Suppressor macrophage treated with lipopolysaccharide for 4 hours (primary cell): ENCODE measurements at places on chromosomes 5 and 9.
A peak's percentile ranks its signal among the peaks of the same experiment; 100 is the strongest.

DNA sequence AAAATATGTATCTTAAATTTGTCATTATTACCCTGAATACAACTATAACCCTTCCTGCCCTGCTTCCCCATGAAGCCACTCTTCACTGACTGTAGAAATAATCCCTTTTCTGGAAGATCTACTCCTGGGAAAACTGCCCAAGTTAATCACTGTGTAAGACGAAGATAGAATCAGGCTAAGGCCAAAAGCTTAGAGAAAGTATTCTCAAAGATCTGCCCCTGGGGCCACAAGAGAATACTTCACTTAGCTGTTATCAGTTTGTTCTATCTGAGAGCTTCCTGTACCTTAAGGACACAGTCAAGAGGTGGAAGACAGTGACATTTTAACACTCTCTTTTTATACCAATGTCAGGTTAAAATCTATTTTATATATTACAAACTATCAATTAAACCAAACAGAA, 33.8 kb downstream of the RNF145 start:
- DNase-seq: no peak

GRCh38 chr9:89448381-89448780, 49.5 kb downstream of the SEMA4D start:
- DNase-seq: no peak

DNA sequence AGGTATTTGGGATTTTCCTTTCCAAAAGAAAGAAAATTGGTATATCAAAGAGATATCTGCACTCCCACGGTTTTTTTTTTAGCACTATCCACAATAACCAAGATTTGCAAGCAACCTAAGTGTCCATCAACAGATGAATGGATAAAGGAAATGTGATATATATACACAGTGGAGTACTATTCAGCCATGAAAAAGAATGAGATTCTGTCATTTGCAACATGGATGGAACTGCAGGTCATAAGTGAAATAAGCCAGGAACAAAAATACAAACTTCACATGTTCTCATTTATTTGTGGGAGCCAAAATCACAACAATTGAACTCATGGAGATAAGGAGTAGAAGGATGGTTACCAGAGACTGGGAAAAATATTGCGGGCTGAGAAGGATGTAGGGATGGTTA, 9.8 kb downstream of the ANKRD31 start:
- no peak for DNase-seq

GRCh38 chr9:18748251-18748701, 274.3 kb downstream of the ADAMTSL1 start:
- DNase-seq: no peak

DNA sequence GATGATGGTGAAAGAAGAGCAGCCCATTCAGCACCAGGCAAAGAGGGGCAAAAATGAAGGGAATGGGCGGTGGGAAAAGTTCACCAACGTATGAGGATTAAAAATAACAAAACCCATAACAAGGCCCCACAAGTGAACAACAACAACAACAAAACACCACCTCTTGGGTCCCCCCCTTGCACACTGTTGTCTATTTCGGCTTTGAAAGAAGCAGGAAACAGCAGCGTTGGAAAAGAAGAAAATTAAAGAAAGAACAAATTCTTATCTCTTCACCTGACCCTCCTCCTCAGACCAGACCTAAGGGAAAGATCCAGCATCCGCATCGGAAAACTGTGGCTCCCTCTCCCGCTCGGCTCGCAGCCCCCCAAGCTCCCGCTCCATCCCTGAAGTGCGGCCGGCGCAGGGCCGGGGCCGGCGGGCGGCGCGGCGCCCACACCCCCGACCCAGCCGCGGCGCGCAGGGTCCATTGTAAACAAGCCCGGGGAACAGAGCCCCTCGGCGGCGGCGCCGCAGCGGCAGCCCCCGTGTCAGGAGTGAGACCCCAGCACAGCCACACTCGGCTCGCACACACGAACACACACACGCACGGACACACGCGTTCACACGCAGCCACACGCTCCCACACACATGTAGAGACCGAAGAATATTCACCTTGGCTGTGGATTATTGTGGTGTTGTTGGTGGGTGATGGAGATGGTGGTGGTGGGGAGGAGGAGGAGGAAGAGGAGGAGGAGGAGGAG, 535 bp downstream of the RFX3 start:
- DNase-seq: no peak

DNA sequence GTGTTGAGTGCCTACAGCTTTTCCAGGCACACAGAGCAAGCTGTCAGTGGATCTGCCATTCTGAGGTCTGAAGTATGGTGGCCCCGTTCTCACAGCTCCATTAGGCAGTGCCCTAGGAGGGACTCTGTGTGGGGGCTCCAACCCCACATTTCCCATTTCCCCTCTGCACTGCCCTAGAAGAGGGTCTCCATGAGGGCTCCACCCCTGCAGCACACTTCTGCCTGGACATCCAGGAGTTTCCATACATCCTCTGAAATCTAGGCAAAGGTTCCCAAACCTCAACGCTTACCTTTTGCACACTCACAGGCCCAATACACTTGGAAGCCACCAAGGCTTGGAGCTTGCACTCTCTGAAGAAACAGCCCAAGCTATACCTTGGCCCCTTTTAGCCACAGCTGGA, 131.3 kb downstream of the DEPDC1B start:
- no peak for DNase-seq

DNA sequence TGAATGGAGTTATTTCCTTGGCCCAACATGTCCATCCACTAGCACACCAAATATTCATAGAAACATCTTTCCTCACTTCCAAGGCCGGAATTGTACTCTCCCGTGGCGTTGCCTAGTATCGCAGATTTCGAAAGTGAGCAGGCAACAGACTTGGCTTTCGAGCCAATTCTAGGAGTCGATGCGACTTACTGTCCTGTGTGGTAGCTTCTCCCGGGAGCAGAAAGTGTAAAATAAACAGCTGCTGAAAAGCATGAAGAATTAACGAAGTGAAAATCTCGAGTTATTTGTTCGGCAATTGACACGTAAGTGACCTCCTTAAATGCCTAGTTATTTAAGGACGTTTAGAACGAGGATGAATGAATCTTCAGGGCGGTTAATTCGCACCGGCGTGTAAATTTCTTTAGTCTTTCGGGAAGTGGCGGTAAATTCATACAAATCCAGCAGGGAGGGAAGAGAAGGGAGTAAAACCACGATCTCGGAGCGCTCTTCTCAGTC, 449 bp upstream of the PCSK5 start:
- DNase-seq: peak; percentile 55

GRCh38 chr5:41918105-41918504, 7.0 kb upstream of the FBXO4 start:
- DNase-seq: no peak

DNA sequence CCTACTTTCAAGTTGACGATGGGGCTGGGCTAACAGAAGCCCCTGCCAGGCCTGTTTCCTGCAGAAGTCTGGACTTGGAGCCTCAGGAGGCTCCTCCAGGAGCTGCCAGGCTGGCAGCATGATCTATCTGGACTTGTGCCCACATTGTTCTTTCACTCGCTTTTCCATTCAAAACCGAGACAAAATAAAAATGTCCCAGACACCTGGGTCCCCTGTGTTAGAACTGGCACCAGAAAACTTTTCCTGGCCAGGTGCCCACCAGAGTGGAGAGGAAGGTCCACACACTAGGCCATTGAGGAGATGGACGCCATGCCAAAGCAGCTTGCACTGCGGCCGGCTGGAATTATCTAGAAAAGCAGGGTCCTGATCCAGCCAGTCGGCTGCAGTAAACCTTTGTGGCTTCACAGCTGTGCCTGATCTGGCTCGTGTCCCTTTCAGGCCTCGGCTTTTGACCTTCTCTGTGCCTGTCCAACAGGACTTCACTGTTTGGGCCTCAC, 78.2 kb downstream of the GCNT1 start:
- no peak for DNase-seq

- peak; percentile 48 for DNase-seq
These were observed 30.7 kb downstream of the ACOT12 start for GRCh38 chr5:81363093-81363871.

- peak; percentile 33 for DNase-seq
These were observed 1.4 kb upstream of the MLLT3 start for GRCh38 chr9:20623748-20624124.

DNA sequence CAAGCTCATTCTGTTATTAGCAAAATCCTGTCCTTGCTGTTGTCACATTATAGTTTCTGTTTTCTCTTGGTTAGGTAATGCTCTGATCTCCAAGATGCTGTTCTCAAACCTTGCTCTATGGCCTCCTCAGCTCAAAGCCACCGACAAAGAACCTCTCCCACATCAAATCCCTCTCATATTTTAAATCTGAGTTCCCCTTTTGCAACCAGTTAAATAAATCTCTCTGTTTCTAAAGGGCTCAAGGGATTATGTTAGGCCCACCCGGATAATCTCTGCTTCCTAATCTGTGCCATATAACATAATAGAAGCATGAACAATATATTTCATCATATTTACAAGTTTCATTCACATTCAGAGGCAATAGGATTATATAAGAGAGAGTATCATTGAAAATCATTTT, 286.0 kb downstream of the CYLC2 start:
- no peak for DNase-seq

GRCh38 chr9:95425910-95426551, 90.7 kb downstream of the PTCH1 start:
- DNase-seq: no peak

DNA sequence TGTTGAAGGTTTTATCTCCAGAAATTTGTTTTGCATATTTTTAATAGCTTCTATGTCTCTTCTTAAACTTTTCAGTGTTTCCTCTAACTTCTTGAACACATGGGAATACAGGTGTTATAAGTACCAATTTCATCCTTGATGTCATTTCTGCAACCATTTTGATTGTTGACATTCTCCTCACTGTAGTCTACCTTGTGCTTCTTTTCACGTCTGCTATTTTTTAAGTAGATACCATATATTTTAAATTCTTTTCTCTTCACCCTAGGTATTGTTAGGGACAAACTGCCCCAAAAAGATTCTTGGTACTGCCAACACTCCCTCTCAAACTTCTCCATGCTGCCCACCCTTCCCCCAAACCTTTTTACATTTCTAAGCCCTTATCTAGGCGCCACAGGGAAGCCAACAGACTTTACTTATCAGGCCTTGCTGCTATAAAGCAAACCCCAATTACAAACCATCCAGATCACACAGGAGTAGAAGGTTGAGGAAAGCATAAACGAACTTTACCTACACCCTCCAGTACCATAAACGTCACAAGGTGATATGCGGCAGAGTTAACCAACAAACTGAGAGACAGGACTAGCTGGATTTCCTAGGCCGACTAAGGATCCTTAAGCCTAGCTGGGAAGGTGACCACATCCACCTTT, 1165.3 kb downstream of the TAF11L14 start:
- no peak for DNase-seq

- DNase-seq: no peak
These were observed 266.1 kb downstream of the ZSWIM6 start for GRCh38 chr5:61598126-61598525.
